ENCODE measurements at places on chromosomes 12 and 14.

GRCh38 chr14:44341116-44341515, 166.0 kb downstream of the FSCB start:
- no peak for DNase-seq

GRCh38 chr12:69948851-69949250, 123.8 kb downstream of the MYRFL start:
- DNase-seq = no peak

- no peak for DNase-seq
These were observed 67.3 kb upstream of the TMCC3 start for GRCh38 chr12:94717656-94718055.

DNA sequence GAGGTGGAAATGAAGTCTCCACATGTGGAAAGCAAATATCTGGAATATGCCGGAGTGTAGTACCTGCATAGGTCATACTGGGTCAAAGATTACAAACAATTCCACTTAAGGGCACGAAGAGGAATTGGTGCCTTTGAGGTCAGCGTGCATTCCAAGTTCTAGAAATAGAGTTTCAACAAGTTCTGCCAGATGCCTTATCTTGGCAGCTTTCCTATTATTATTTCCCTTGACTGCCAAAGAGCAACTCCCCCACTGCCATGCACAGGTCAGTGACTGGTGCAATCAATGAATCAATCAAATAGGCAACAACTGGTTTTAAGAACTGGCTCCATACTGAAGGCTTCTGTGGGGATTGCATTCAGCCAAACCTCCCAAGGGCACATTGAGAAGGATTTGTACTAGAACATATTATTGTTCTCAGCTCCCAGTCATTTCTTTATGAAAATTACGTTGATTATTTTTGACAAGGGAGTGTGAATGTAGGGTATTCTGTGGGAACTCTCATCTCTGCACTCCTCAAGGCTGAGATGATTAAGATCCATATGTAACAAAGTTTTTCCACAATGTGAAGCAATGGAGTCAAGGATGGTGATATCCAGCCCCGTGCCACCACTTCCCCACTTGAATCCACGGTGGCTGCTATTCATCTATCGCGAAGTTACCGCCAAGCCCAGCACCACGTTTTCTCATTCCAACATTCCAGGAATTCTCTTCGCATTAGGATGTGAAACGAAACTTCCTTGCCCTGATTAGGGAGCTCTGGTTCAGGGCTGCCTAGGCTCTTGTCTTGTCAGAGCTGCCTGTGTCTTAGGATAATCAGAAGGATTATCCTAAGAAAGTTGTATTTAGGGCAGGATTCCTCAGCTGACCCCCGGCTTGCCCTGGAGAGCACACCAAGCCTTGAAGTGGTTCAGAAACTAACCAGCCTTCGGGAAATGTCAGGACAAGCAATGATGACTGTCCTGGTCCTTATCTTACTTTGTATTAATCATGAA, 115.1 kb upstream of the PCED1B start:
- no peak for DNase-seq

DNA sequence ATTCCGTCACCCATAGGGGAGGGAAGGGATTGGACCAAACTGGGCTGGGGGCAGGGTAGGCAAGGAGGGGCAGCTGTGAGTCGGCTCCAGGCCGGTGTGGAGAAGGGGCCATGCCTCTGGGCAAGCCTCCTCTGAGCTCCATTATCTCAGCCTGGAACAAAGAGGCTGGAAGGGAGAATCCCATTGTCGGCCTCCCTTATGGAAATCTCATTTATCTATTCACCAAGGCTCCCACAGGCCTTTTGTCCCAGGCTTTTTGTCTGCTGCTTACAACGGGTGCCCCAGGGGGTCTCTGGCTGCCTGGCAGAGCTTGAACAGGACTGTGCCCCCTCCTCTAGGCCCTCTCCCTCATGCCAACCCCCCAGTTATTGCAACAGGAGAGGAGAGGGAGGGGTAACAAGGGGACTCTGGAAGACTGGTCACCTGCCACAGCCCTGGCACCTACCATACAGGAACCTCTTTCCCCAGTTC, 19.5 kb downstream of the FIGNL2 start:
- no peak for DNase-seq

DNA sequence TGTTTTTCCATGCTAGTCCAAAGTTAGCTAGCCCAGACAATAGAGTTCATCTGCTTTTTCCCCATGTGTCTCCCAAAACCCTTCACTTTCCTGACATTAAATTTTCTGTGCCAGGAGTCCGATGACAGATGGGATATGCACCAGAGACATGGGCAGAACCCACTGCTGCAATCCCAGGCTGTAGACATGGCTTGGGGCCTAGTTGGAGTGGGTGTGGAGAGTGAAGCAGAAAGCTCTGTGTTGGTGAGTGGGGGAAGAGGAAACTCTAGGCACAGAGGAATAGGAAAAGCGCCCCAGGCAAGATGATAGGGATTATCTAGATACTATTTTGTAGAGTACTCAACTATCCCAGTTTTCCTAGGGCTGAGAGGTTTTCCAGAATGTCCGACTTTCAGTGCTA, 4.8 kb upstream of the KRT74 start:
- DNase-seq = no peak

- no peak for DNase-seq
These were observed 94.1 kb downstream of the PLCZ1 start for GRCh38 chr12:18643681-18644080.

DNA sequence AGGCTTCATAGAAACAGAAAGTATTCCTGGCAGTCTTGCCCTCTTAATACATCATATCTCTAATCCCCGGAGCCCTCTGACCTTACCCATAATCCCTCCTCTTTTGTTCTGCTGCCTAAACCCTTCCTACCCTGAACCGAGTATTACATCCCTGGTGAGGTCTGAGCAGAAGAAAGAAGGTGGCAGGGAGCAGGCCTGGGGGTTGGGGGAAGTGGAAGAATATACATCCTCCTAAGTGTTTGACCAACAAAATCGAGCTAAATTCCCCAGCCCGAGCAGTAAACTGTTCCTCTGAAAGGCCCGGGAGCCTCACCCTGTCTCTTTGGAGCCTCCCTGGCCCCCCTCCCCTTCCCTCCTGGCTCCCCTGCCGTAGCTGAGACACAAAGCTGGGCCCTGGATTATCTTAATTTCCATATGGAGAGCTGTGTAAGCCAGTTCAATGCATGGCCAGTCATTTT, 192.6 kb upstream of the LHX5 start:
- DNase-seq = no peak

GRCh38 chr14:92236243-92236900, 86.6 kb upstream of the SLC24A4 start:
- no peak for DNase-seq

DNA sequence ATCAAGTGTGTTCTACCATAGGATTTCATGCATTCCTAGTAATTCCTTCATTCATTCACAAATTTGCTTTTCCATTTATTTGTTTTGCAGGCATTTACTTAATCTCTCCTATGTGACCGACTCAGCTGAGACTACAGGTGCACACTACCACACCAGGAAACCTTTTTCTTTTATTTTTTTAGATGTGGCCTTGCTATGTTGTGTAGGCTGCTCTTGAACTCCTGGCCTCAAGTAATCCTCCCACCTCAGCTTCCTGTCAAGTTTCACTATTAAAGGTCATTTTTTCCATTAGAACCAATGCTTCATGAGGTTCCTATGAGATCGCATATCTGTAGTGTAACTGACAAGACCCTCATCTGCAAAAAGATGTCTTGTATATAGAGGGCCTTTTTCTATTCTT, 1218.7 kb downstream of the VRK1 start:
- DNase-seq = no peak

GRCh38 chr12:75509621-75510020, 1.8 kb downstream of the KRR1 start:
- DNase-seq = no peak

DNA sequence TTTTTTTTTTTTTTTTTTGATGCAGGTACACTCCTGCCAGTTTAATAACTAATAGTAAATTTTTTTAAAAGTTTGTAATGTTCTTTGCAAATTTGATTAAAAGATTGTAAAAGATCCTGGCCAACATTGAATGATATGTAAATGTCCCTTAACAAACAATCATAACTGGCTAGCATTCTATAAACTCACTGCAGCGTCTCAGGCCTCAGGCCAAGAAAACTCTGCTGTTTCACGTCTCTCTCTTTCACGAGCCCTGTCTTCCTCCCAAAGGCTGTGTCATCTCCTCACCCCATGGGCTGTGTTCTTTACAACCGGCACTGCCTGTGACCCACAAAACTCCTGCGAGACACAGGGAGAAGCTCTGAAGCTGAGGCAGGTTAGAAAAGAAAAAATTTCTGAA, 103.3 kb downstream of the NUAK1 start:
- no peak for DNase-seq

DNA sequence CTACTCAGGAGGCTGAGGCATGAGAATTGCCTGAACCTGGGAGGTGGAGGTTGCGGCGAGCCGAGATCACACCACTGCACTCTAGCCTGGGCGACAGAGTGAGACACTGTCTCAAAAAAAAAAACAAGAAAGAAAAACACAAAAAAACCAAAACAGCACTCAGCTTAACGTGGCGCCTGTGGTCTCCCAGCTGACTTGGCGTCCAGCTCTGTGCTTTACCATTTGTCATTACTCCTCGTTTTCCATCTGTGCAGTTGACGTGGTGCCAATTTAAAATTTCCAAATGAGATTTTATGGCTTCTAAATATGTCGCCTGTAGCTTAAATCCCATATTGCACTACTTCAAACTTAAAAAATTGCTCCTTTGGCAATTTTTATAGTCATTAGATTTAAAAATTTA, 2.0 kb downstream of the MGP start:
- DNase-seq = no peak

GRCh38 chr12:114025935-114026334, 59.8 kb upstream of the RBM19 start:
- no peak for DNase-seq

- no peak for DNase-seq
These were observed 60.1 kb downstream of the RPS29 start for GRCh38 chr14:49526101-49526500.

DNA sequence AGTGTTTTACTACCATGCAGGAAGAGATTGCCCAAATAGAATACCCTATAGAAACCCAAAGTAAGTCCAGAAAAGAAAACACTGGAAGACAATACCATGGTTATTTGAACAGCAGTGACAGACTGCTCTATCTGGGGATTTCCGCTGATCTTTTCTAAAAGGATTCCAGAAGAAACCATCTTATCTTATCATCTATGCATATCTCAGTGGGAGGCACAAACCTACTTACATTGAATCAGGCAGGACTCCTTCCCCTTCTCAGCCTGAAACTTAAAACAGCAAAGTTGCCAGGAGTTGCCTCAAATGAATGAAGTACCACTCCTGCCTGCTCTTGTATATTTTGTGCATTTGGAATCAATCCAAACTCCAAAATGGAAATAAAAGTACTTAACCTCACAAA, 56.7 kb upstream of the NR2C1 start:
- no peak for DNase-seq

- DNase-seq = no peak
These were observed 6.9 kb upstream of the CMKLR1 start for GRCh38 chr12:108345716-108346633.

GRCh38 chr14:64040044-64040443, 187.2 kb downstream of the SYNE2 start:
- DNase-seq = no peak

- DNase-seq = no peak
These were observed 415.4 kb downstream of the DPF3 start for GRCh38 chr14:72478471-72478893.

DNA sequence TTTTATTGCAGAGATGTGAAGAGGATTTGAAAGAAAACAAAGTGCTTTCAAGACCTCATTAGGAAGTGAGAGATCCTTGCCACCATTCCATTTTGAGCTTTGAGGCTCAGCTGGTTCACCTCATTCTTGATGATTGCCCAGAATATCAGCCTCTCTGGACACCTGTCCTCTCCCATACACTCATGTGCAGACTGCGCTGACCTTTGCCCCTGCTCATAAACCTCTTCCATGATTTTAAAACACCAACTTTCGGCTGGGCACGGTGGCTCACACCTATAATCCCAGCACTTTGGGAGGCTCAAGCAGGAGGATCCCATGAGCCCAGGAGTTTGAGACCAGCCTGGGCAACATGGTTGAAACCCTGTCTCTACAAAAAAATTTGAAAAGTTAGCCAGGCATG, 8.9 kb downstream of the COX14 start:
- DNase-seq = no peak

- peak; percentile 87 for DNase-seq
These were observed 27.7 kb downstream of the FIGNL2 start for GRCh38 chr12:51820526-51821439.

DNA sequence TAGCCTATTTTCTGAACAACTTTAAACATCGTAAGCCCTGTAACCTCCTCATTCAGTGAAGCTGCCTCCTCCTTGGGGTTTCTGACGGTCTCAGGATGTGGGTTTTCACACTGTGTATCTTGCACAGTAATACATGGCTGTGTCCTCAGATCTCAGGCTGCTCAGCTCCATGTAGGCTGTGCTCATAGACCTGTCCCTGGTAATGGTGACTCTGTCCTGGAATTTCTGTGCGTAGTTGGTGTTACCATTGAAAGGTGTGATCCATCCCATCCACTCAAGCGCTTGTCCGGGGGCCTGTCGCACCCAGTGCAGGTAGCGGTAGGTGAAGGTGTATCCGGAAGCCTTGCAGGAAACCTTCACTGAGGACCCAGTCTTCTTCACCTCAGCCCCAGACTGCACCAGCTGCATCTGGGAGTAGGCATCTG, 980.5 kb downstream of the TMEM121 start:
- DNase-seq = peak; percentile 59

DNA sequence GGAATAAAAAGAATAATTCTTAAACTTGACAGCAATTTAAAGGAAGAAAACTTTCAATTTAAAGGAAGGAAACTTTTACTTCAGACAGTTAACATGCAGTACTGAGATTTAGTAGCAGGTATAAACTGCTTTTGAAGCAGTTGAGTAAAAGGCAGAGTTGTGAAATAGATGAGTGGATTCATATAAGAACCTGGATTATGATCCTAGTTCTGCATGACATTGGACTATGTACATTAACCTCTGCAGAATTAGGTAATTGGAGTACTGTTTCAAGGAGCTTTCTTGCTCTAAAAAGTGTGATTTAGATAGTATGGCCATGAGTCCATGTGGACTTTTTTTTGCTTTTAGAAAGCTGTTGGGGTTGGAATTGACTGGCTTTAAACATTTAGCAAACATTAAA, 29.7 kb downstream of the ATP2A2 start:
- DNase-seq = no peak

DNA sequence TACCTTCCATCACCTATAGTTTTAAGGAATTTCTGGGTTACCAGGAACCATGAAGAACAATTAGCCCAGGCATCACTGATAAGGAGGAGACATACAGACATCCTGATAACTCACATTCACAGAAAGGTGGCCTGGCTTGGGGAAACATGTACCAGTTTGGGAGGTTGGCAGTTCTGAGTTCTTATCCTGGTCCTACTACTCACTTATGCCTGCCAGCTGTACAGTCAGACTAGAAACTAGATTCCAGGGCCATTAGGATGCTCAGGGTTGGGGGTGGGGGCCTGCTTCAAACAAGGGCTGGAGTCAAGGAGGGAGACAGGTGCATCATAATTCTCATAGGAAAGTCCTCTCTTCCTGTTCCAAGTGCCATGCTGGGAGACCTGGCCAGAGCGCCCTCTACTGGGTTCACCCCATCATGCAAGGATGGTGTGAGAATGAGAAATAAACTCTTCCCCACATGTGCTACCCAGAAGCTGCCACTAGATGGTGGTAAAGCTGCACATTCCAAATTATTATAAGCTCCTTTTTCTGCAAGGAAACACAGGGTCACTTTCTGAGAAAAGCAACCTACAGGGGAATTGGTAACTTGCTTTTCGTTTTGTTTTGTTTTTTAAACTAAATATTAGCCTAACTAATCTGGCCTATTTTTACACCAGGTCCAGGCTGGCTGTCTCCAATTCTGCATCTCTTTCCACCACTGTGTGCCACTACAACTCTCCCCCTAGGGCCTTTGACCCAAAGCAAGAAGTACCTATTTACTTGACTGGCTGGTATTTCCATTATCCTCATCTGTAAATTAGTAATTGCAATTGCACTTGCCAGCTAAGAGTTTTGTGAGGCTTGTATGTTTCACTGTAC, 14.5 kb downstream of the OAS2 start:
- peak; percentile 81 for DNase-seq

All from activated CD4-positive, alpha-beta T cell treated with anti-CD3 and anti-CD28 coated beads for 48 hours (primary cell).